Activated gamma-delta T cell treated with Interleukin-2 at 50 U/mL for 16 hours (primary cell): ENCODE measurements at places on chromosomes 7 and 10.

DNA sequence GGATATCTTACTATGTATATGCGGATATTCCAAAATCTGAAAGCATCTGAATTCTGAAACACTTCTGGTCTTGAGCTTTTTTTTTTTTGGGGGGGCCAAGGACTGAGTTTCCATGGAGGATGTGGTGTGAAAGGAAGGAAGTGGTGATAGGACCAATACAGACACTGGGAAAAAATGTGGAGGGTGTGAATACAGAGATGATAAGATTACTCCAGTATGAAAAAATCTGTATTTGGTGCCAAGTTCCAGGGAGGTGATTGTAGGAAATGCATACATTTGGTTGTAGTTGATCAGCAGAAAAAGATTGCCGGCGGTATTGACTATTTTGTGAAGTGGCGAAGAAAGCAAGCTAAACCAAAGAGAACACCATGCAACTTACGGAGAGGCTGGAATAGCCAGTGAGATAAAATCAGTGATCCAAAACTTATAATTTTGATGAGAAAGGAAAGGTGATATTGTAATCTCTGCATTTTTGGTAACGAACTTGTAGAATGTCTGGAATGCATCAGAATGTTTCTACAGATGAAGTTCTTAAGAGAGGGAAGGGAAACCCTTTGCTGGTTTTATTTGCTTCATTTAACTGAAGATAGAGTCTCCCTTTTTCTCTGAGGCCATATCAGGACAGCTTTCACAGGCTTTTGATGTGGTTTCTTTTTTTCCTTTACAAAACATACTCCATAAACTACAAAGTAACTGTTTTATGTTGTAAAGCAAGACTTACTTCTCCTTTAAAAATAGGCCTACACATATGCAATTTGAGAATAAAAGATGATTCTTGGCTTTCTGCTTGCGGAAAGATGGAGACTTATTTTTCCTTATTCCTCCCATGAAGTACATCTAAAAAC is 6.0 kb downstream of the WDR37 start:
- no peak for DNase-seq

- no peak for DNase-seq
Observed at GRCh38 chr10:93305122-93305521, 177.0 kb downstream of the MYOF start.

DNA sequence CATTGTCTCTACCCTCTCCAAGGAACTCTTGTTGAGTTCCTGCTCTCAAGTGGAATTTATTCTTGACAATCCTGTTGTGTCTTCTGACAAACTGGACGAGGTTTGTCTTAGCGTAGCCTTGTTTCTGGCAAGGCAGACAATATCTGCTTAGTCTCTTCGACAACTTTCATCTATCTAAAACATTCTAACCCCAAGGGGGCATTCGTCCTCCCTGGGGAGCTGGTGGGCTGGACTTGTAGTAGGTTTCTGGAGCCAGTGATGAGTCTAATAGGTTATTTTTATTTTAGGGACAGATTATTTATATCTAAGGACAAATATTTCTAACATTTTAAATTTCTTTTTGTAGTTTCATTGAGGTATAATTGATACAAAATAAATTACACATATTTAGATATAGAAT is 7.3 kb upstream of the C10orf120 start:
- DNase-seq = no peak

- no peak for DNase-seq
Observed at GRCh38 chr7:40234046-40234445, 99.2 kb downstream of the SUGCT start.

- DNase-seq = peak; percentile 58
Observed at GRCh38 chr10:29496341-29497162, 138.2 kb downstream of the SVIL start.

DNA sequence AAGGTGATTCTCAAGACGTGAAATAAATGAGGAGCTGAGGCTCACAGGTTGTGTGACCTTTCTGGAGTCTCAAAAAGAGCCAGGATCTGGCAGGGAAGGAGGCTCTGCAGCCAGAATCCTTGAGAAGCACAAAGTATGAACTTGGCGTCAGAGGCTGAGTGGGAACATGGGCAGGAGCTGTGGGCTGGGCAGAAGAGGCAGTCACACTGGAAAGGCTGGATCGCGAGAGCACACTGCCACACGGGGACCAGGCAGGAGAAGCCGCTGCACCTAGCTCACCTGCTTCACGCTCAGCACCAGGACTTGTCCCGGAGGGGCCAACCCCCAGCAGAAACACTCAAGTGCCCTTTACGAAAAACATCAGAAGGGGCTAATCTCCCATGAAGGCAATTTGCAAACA is 535.0 kb downstream of the TNS3 start:
- DNase-seq = no peak

GRCh38 chr10:132654708-132655661 is 117.4 kb downstream of the INPP5A start:
- DNase-seq = peak; percentile 40

DNA sequence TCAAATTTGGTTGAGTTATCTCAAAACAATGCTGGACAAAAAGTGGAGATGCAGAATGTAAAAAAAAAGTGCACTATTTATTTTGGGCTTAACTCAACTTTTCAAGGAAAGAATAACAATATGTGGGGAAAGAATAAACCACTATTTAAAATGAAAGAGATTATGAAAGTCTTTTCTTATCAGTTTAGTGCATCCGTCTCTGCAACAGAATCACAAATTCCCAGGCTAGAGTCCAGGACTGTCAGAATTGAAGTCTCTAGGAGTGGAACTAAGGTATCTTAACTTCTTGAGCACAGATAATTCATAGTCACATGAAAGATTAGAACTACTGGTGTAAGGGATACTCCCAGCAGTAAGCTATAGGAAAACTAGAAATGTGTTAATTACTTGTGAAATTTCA is 1200.3 kb upstream of the LRRN3 start:
- no peak for DNase-seq

GRCh38 chr7:146346096-146346495 is 229.5 kb downstream of the CNTNAP2 start:
- DNase-seq = no peak

GRCh38 chr10:101165736-101166135 is 34.6 kb downstream of the TLX1 start:
- DNase-seq = no peak

- DNase-seq = no peak
Observed at GRCh38 chr7:70215491-70215890, 617.2 kb downstream of the AUTS2 start.

- no peak for DNase-seq
Observed at GRCh38 chr10:26474026-26474425, 35.9 kb downstream of the APBB1IP start.

DNA sequence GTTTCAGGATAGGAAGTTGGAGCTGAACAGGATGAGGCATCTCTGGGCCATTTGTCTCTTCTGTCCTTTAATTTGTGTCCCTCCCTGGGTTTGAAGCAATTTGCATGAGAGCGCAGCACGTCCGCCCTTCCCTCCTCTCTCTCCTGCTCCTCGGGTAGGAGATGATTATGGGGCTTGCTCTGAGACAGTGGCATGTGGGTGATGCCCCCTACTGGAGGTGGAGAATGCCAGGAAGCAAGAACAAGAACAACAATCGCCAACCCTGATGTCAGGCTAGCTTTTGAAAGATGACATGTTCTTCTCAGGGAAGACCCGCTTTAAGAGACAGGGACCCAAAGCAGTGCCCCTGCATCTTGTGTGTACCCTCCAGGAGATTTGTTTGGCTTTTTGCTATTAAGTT is 63.9 kb upstream of the LOXL4 start:
- DNase-seq = no peak

GRCh38 chr10:7407368-7408290 is 3.2 kb downstream of the SFMBT2 start:
- peak; percentile 34 for DNase-seq
